Kidney capillary endothelial cell (primary cell): ENCODE measurements at places on chromosomes 13 and 19.

- DNase-seq, result no peak
These were observed 27.1 kb downstream of the ZNF714 start for GRCh38 chr19:21109116-21109515.

- DNase-seq, result no peak
These were observed 7.6 kb downstream of the KATNAL1 start for GRCh38 chr13:30299786-30300185.

DNA sequence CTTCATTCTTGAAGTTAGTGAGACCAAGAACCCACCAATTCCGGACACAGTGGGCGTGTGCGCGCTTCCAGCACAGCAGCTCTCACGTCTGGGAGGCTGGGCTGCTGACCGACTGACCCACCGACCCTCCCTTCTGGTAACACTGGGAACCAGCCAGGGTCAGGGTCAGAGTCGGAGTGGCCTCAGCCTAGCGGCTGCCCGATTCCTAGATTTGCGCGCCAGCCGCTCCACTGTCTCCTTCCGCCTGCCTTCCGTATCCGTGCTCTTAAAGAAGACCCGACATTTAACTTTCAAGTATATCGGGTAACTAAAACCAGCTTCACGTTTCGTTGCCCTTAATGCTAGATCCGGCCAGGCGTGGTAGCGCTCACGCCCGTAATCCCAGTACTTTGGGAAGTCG, 41.1 kb downstream of the SERP2 start:
- no peak for DNase-seq

DNA sequence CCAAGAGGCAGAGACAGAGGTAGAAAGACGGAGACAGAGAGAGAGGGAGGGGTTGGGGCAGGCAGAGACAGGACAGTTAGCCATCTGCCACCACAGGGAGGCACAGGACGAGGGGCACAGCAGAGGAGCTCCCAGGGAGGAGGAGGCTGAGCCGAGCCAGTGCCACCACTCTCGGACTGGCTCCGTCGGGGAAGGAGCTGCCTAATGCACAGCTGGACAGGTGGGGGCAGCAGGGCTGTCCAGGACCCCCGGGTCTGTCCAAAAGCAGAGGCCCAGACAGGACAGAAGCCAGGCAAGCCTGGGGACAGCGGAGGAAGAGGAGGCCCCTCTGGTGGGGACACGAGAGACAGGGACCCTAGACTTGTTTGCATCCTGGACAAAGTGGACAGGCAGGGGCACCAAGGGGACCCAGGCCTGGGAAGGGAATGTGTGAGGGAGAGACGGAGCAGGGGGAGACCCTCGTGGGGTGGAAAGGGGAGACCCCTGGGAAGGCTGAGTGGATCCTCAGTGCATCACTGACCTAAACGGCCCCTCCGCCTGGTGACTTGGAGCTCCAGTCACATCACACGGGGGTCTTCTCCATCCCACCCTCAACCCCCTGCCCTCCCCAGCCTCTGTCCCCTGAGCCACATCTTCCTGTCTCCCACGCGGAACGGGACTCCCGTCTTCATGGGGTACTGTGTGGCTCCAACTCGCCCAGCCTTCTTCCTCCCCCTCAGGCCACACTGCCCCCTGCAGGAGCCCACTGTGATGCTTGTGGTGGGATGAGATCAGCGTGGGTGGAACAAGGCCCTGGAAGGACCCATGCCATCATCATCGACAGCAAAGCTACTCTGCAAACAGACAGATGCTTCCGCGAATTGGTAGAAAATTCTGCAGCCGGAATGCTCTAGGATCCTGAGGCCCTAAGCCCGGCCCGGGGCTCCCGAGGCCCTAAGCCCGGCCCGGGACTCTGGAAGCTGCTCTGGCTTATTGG, 915 bp downstream of the F10 start:
- no peak for DNase-seq

DNA sequence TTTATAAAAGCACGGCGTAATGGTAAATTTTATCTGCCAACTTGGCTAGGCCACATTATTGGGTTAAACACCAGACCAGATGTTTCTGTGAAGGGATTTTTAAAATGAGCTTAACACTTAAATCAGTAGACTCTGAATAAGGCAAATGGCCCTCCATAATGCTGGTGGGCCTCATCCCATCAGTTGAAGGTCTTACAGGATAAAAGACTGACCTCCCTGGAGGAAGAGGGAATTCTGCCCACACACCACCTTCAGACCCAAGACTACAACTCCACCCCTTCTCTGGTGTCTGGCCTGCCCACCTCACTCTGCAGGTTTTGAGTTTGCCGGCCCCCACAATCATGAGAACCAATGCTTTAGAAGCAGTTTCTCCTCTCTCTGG, 96.4 kb downstream of the COL4A1 start:
- DNase-seq, result no peak

GRCh38 chr13:64078480-64078936, 2662.9 kb upstream of the PCDH20 start:
- DNase-seq, result no peak

GRCh38 chr13:78762825-78763224, 103.9 kb upstream of the OBI1 start:
- peak; percentile 8 for DNase-seq

DNA sequence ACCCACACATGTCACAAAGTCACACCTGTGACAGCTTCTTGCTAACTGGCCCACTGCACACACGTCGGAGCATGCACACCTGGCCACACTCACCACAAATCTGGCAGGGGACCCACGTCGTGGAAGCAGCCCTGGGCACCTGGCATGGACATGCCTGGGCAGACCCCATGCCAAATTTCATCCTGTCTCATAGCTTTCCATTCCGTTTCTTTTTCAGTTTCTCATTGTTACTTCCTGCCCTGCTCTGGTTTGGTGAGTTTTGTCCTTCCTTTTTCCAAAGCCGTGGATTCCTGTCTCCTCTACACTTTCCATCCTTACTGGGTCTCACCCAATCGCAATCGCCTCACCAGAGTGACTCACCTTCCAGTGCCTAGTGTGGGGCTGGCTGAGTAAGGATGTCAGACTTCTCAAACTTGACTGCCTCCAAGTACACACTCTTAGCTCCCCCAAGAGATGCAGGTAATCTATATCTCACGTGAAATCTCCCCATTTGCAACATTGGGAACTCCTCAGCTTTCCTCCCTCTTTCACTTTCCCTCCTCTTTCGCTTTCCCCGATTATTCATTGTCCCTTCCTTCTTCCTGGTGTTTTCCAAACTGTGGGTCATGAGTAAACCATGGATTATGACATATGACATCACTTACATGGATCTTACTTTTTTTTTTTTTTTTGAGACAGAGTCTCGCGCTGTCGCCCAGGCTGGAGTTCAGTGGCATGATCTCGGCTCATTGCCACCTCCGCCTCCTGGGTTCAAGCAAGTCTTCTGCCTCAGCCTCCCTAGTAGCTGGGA, 1.6 kb upstream of the BBC3 start:
- DNase-seq, result peak; percentile 69

DNA sequence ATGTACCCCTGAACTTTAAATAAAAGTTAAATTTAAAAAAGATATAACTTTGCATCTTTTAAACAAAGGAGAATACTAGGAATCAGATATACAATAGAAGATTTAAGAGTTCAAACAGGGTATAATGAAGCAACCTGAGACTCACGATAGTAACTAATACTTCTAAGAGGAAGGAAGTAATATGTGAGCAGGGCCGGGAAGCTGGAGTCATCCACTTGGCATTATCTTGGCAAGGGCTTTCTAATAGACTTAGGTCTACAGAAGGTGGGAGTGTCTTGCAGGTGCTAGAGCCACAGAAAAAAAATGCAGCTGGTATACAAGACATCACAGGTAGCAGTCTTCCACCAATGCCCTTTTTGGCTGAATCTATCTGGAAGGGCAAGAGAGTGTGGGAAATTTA, 231.9 kb downstream of the KCTD12 start:
- peak; percentile 10 for DNase-seq

DNA sequence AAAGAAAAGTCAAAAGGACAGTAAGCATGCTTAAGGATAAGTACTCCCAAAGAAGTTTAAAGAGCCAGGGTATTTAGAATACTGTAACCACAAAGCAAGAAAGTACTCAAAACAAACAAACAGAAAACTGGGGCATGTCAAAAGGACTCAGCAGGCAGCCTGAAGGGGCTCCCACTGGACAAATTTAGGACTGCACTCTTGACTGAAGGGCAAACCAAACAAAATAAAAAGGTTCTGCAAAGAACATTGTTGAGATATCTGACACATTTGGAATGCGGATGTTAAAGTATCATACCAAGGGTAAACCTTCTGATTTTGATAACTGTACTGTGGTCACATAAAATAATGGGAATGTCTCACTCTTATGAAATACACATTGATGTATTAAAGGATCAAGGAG, 157.4 kb downstream of the TNFSF13B start:
- no peak for DNase-seq

GRCh38 chr19:46656541-46656940, 4.4 kb downstream of the DACT3 start:
- no peak for DNase-seq

DNA sequence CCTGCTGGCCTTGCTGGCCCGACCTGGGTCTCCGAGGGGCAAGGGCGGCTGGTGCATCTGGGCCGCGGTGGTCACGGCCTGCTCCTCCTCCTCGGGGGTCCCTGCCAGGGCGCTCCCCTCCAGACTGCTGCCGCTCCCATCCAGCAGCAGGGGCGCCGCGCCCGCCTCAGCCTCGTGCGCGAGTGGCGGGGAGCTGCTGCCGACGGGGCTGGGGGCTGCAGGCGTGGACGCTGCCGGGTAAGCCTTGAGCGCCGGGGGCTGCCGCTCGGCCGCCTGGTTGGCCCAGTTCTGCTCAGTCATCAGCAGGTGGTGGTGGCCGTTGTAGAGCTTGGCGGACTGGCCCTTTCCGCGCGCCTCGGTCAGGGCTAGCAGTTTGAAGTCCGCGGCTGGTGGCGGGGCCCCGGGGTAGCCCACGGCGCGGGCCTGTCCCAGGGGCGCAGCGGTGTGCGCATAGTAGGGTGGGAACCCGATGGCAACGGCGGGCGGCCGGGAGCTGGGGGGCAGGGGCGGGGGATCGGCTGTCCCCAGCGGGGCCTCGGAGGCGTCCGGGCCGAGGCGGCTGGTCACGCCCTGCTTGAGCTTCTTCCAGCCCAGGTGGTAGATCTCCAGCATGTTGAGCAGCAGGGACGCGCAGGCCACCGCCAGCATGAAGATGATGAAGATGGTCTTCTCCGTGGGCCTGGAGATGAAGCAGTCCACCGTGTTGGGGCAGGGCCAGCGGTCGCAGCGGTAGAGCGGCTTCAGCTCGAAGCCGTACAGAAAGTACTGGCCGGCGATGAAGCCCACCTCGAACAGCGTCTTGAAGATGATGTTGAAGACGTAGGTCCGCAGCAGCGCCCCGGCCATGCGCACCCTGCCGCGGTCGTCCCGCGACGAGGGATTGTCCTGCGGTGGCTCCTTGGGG, 18.6 kb downstream of the GJA3 start:
- DNase-seq, result no peak

DNA sequence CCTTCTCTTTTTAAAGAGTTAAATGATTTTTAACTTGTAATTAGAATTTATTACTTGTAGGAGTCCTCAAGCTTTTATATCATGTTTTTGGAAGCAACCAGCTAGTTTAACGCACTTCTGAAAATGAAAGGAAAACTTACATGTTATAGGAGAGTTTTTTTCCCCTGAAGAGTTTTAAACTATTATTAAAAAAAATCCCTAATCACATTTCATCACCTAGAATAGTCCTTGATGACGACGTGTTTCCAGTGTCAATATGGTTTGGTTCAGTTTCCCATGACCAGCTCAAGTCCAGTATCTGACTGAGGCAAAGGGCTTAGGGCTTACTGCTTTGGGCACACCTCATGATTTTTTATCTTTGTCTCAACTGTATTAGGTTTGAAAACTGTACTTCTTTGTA, 36.0 kb downstream of the URI1 start:
- no peak for DNase-seq

DNA sequence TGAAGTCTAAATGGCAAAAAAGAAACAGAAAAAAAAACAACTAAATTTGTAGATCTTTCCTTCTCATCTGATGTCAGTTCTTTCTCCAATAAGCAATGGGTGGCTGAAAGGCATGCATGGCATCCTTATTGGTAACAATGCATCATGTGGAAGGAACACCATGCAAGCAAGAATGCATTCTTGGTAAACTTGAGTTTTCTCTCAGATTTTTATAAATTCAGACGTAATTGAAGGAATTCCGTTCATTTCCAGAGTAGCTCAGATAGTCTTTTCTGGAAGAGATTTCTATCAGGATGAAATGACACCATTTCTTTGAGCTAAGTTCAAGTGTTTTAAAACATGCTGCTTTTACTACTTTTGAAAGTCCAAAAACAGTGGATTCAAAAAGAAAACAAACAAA, 373.0 kb downstream of the COG6 start:
- DNase-seq, result no peak

DNA sequence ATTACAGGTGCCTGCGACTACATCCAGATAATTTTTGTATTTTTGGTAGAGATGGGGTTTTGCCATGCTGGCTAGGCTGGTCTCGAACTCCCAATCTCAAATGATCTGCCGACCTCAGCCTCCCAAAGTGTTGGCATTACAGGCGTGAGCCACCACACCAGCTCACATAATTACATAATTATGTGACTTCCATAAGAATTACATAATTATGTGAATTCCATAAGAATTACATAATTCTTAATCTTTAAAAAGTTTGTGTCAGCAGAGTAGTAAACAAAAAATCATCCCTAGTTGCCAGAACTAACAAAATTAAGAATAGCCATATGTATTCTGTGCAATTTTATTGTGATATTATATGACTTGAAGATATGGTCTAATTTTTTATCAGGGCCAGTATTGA, 25.6 kb downstream of the IFT88 start:
- no peak for DNase-seq

DNA sequence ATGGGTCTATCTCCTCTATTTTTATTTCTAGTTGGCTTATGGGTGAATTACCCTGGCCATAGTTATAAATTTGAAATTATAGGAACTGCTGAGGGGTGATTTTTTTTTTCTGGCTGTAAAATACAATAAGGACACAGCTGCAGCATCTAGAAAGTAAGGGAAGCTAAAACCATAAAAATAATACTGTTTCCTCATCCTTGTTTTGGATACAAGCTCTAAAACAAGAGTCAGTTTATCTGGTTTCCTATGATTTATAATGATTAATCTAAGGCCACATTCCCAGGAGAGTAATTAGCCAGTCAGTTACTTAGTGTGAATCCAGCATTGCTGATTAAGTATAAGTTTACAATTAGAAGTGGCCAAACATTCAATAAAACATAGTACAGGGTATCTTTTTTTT, 219.1 kb upstream of the NBEA start:
- DNase-seq, result no peak

DNA sequence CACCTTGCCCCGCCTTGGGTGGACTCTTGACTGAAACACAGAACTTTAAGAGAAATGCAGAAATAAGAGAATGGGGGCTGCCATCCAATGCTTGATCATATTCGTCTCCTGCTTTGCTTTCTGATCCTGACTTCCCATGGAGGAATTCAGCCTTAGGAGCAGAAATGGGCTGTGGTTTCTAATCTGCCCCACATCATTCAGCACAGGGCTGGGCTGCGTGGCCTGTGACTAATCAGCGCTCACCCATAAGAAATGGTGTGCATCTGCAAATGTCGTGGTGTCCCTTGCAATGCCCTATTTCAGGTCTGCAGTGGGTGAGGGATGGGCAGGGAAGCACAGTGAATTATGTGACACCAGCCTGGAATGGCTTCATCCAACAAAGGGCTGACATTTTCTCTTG, 60.7 kb upstream of the URI1 start:
- no peak for DNase-seq
